ENCODE measurements at places on chromosomes 3 and 15. TPM values are rescaled to one million over a fixed set of nuclear protein-coding genes. Genes with fewer than 3 reads are reported as not detected.

C3orf20 gene
- not detected for total RNA-seq

FOXL2 gene
- under 0.01 TPM for total RNA-seq

TEX264 gene
- 17.9 TPM for total RNA-seq

GRCh38 chr3:50637945-50638344 is 21.0 kb downstream of the MAPKAPK3 start:
- no peak for DNase-seq

DNA sequence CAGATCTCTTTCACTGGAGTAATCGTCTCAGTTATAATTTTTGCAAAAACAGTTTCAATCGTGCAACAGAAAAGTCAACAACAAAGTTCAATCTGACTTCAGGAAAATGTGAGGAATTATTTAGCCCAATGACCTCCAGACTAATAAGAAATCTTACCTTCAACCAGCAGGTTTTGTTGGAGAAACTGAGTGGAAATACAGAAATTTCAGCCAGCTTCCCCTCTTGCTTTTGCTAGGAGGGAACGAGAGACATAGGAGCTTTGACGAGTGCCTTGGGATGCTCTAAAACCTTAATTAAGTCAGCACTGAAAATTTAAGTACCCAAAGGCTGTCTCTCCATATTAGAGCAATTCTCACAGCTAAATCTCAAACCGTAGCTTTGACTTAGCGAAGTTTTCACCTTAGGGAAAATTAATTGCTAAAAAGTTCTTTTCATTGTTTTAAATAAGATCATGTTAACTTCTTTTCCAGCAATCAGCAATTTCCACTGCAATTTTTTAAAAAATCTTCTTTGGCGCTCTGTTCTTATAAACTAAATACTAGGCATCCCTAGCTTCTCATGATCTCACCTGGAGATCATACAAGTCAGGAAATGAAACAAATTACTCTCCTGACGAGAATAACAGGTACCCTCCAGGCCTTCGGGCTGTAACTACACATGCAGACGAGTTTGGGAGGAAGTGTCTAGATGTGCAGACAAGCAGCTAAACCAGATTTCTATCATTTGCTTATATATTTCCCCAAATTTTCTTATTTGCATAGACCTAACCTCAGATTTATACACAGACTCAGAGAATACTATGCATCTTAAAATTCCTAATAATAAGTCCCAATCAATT is 250.2 kb downstream of the FAM43A start:
- no peak for DNase-seq

GRM2 gene
- 6.5 TPM for total RNA-seq

GRCh38 chr3:165725296-165725695 is 111.9 kb downstream of the BCHE start:
- no peak for DNase-seq

DNA sequence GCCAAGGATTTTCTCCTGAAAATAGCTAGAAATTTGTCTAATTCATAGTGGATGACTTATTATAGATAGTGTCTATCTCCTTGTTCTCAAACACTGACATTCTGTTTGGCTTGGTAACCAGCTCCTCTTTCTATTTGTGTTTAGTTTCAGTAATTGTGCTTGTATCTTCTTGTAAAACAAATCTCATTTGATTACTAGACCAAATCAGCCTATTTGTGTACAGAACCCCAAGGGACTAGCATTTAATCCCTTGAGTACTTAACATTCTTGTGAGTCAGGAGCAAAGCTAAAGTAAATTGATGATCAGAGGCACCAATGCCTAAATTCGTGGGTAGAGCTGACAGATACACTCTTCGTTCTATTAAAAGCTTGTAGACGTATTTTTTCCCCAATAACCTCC is 306.5 kb upstream of the SLITRK3 start:
- no peak for DNase-seq

WNT7A gene
- total RNA-seq, result 15.1 TPM

DNA sequence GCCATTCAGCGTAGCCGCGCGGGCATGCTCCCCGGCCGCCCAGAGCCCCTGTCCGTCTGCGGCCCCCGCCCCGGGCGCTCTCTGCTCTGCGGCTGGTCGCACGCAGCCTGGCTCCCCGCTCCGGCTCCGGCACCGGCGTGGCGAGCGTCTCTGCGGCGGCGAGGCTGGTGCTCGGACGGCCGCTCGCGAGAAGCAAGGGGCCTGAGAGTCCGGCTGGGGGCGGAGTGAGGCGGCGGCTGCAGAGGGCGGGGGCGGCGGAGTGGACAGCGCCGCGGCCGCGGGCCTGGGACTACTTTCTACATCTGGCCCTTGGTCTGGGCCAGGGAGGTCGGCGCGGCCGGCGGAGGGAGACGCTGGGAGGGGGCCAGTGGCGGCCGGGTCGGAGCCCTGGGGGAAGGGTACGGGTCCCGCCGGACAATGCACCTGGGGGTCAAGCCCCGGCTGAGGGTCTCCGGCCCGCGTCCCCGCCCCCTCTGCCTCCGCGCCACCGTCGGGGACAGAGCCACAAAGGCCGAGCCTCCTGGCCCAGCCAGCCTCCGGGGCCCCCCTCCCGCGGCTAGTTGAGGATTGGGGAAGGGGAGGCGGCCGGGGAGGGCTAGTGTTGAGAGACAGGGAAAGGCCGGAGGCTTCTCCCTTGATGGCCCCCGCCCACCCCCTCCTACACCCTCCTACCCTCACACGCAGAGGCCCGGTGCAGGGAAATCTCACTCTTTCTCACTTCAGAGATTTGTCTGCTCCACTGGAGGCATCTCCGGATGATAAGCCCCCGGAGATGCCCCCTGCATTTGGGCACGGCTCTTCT is at the start of gene PRTG:
Gene PRTG, minus strand, starts transcription at position 226 of the 802 bp plus-strand sequence. Its CDS starts 221 bp downstream, at position 5.
- DNase-seq, result peak; percentile 68

GRCh38 chr3:107630779-107631178 is 108.0 kb downstream of the BBX start:
- no peak for DNase-seq

POU1F1 gene
- total RNA-seq, result not detected

NDUFB4 gene
- total RNA-seq, result 30.2 TPM
